NCI-H1417 treated with DMSO at 0.1 percent for 48 hours (cell line): ENCODE measurements at places on chromosomes 16 and 17.

DNA sequence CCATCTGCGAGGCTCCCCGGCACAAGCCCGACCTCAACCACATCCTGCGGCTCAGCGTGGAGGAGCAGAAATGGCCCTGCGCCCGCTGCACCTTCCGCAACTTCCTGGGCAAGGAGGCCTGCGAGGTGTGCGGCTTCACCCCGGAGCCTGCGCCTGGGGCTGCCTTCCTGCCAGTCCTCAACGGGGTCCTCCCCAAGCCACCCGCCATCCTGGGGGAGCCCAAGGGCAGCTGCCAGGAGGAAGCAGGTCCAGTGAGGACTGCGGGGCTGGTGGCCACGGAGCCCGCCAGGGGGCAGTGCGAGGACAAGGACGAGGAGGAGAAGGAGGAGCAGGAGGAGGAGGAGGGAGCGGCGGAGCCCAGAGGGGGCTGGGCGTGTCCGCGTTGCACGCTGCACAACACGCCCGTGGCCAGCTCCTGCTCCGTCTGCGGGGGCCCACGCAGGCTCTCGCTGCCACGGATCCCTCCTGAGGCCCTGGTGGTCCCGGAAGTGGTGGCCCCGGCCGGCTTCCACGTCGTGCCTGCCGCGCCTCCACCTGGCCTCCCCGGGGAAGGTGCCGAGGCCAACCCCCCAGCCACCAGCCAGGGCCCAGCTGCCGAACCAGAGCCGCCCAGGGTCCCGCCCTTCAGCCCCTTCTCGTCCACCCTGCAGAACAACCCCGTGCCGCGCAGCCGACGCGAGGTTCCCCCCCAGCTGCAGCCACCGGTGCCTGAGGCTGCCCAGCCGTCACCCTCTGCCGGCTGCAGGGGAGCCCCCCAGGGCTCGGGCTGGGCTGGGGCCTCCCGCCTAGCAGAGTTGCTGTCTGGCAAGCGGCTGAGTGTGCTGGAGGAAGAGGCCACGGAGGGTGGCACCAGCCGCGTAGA is 13.1 kb upstream of the PRR35 start:
- no peak for DNase-seq

GRCh38 chr16:54579106-54579728 is 292.6 kb upstream of the IRX3 start:
- no peak for DNase-seq

DNA sequence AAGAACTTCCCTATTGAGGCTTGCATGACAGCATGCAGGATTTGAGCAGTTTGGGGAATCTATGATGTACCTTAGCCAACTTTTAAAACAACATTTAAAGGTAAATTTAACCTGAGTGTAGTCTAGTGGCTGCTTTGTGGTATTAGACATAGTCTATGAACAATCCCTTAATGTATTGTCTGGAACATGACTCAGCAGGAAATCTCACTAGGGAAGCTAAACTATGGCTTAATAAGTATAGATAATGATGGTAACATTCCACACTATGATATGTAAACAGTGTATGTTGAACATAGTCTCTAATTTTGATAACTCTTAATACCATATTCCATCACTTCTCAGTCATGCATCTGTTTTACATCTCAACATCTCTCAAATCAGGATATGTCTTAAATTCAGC is 52.1 kb upstream of the SLC12A3 start:
- DNase-seq, result no peak

- DNase-seq, result no peak
These were observed 102.8 kb upstream of the KCNJ16 start for GRCh38 chr17:69972251-69972650.

- DNase-seq, result no peak
These were observed 92.4 kb upstream of the CDYL2 start for GRCh38 chr16:80896776-80897175.

DNA sequence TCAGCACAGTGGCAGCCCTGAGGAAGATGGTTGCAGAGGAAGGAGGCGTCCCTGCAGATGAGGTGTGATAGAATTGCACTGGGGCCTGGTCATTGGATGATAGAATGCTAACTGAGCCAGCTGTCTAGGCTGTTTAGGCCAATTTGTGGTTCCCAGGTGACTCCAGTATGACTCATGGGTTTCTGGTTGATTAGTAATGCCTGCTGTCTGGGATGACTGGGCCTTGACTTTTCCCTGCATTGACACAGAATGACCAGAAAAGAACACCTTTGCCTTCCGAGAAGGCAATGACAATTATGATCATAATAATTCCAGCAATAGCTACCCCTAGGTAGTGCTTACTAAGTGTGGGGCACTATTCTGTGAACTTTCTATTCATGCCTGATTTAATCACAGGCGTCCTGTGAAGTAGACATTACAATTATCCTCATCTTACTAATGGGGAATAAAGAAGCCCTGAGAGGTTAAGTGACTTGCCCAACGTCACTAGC is 31.5 kb downstream of the USP43 start:
- DNase-seq, result no peak

- no peak for DNase-seq
These were observed 308 bp downstream of the ADCY9 start for GRCh38 chr16:4115949-4116318.
